ENCODE measurements at places on chromosomes 5 and 9. TPM values are rescaled to one million over a fixed set of nuclear protein-coding genes. Genes with fewer than 3 reads are reported as not detected.

- H3K4me3 ChIP-seq = no peak overlapping the region
- DNase-seq = no peak
- no peaks in the 10 kb centered on the region for H3K36me3 ChIP-seq
- H3K4me1 ChIP-seq = no peaks in the 10 kb centered on the region
These were observed 5.3 kb downstream of the SLC1A1 start for GRCh38 chr9:4495537-4495936.

The DCAF10 gene
- 28.5 TPM for total RNA-seq

GRCh38 chr5:135095052-135095715 lies 61.2 kb upstream of the PITX1 start:
- H3K36me3 ChIP-seq = no peaks in the 10 kb centered on the region
- no peak for DNase-seq
- H3K27ac ChIP-seq = no peak overlapping the region
- H3K4me1 ChIP-seq = no peaks in the 10 kb centered on the region
- H3K4me3 ChIP-seq = no peak overlapping the region

The FASTKD3 gene
- 11.3 TPM for total RNA-seq

GRCh38 chr9:70218767-70219166 lies 40.0 kb upstream of the SMC5 start:
- no peak for DNase-seq
- no peak overlapping the region for H3K4me3 ChIP-seq
- H3K27me3 ChIP-seq = no peaks in the 10 kb centered on the region
- H3K36me3 ChIP-seq = no peaks in the 10 kb centered on the region

All from kidney (tissue), 22 donors.